ENCODE measurements at places on chromosomes 3 and 15. TPM values are rescaled to one million over a fixed set of nuclear protein-coding genes. Genes with fewer than 3 reads are reported as not detected.

The GREM1 gene
- total RNA-seq: 21.3 TPM

The DNAJB8 gene
- total RNA-seq: not detected

The ZNF80 gene
- total RNA-seq: 0.33 TPM

The SATB1 gene
- 25.4 TPM for total RNA-seq

The PLA2G4B gene
- total RNA-seq: 11.0 TPM

The TMEM158 gene
- total RNA-seq: 1.0 TPM

Data from breast epithelium (tissue), 4 donors.